Amygdala (tissue), 56 donors: ENCODE measurements at places on chromosomes 3 and 15.

DNA sequence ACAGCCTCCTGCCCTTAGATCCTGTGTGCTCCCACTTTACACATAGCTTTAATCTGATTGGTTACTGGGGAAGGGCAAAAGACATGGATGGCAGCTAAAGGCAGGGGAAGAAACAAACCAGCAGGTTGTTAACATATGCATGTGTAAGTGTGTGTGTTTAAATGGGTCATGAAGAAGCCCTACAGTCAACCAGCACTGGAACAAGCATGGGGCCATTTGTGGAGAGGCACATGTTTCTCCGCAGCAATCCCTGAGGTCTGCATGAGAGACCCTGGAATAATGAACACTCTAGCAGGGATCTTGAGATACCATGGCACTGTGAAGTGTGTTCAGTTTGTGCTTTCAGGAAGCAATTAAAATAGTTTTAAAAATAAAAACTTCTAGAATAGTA is 6.0 kb downstream of the KLF13 start:
- DNase-seq: no peak

DNA sequence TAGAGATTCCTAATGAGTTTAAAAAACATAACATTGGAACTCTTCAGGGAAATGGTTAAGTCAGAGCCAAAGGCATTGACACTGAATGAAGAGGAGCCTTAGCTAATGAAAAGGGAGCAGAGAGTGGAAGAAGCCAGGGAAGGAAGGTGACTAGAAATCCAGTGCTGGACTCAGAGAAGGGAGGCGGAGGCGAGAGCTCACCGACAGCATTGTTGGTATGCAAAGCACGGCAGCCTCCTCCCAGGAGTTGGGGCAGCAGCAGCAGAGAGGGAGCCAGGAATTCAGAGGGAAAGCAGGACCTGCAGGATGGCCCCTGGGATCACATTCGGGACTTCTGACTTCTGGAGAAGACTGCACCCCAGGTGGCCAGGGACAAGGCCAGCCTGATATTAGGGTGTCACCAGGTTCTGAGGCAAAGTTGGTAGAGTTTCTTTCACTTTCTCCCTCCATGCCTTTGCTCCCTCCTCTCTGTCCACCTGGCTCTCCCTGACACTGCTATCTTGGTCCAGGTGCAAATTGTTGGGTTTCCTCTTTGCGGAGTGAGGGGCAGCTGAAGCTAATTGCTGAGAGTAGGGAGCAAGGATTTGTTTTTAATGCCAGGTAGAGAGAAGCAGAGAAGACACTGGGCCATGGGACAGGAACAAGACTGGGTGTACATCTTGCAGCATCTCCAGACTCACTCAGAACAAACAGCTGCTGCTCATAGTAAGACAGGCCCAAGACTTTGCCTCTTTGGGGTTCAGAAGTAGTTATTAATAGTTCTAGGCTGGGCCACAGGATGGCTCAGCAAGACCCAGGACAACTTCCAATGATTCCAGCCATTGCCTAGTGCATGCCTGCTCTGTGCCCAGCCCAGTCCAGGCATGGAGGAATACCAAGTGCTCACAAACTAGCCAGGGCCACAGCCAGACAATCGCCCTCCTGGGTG is 157.9 kb downstream of the TLE3 start:
- DNase-seq: peak; percentile 49

GRCh38 chr3:151609491-151609890 is 124.2 kb upstream of the AADACL2 start:
- DNase-seq: no peak

DNA sequence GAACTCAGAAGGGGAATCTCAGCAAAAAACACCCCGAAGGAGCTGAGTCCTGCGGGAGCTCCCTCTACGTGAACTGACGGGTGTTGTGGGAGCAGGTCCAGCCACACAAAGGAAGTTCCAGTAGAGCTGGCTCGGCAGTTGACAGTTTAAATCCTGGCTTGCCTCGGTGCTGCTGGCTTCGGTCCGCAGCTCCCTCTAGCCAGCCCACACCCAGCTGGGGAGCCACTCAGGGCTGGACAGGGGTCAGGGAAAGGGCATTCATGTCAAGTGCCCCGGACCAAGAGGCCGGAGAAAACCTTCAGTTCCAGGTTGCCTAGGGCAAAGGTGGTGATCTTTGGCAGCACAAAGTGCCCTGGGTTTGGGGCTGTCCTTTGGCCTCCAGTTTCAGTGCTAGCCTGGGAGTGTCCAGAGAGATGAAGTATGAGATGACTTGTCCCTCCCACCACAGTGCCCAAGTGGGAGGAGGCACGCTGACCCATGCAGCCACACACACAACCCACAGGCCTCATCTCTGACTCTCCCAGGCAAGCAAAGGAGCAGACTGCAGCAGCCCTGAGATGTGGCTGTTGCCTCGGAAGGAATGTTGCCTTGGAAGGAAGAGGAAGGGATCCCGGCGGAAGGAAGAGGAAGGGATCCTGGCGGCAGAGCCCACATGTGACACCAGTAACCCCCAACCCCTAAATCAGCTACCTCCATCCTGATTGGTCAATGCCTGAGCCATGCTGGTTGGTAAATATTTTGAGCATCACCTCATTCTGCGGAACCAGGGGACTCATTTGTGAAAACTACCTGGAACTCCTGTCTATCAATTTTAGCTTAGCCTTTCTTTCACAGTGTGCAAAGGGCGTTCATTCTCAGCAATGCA is 13.9 kb upstream of the ANPEP start:
- no peak for DNase-seq

GRCh38 chr3:61415201-61415600 is 146.2 kb upstream of the PTPRG start:
- DNase-seq: no peak

- DNase-seq: no peak
These were observed 609.1 kb upstream of the BCHE start for GRCh38 chr3:166446291-166446690.

GRCh38 chr15:47541562-47541961 is 175.7 kb upstream of the SEMA6D start:
- no peak for DNase-seq

DNA sequence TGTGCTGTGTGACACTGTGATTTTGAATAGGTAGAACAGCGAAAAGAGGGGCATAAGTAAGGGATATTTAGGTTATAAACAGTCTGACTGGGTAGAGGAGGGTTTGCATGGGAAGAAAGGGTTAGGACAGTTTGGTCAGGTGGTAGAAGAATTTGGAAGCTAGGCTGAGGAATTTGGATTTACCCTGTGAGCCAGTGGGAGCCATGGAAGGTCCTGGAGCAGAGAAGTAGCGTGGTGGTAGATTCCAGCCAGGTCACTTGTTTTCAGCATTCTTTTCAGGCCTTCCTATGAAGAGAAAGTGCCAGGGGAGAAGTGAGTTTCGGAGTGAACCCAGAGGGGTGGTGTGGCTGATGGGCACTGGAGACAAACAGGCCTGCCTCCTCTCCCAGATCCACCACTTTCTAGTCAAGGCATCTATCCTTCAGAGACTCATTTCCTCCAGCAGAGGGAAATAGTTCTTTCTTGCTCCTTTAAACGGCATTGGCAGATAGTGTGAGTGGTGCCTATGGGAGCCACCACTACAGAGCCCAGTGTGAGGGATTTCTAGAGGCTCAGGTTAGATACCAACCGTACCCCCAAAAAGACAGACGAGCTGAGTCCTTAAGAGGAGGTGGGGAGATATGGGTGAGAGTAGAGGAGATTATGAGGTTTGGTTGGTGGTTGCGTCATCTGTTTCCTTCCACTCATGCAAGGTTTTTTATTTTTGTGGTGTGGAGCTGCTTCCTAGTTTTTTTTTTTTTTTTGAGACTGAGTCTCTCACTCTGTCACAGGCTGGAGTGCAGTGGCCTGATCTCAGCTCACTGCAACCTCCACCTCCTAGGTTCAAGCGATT is 21.2 kb downstream of the PXK start:
- no peak for DNase-seq

- no peak for DNase-seq
These were observed 262.7 kb upstream of the CTDSPL start for GRCh38 chr3:37598808-37599581.

- DNase-seq: peak; percentile 96
These were observed at the start of gene TIMMDC1 for GRCh38 chr3:119498186-119499011. TSS of gene TIMMDC1 (plus strand) at chr3:119498547. CDS start at chr3:119498734, 187 bp downstream.

DNA sequence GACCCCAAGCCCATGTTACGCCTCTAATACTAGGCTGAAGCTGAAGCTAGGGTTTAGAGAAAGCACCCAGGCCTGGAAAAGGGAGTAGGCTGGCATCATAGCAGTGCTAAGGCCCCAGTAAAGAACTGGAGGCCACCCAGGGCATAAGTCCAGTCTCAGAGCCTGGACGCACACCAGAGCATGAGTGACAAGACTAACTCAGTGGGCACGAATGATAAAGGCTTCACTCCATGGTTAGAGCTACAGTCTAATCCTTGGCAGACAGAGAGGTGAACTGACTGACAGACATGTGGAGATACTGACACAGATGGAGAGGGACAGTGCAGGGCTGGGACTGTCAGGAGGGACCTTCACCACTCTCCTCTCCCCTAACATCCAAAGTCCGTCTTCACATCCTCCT is 139.8 kb downstream of the KCNMB2 start:
- no peak for DNase-seq

- DNase-seq: no peak
These were observed 108.3 kb downstream of the SV2B start for GRCh38 chr15:91208371-91208770.

- DNase-seq: no peak
These were observed 97.7 kb downstream of the GAP43 start for GRCh38 chr3:115720983-115721382.

DNA sequence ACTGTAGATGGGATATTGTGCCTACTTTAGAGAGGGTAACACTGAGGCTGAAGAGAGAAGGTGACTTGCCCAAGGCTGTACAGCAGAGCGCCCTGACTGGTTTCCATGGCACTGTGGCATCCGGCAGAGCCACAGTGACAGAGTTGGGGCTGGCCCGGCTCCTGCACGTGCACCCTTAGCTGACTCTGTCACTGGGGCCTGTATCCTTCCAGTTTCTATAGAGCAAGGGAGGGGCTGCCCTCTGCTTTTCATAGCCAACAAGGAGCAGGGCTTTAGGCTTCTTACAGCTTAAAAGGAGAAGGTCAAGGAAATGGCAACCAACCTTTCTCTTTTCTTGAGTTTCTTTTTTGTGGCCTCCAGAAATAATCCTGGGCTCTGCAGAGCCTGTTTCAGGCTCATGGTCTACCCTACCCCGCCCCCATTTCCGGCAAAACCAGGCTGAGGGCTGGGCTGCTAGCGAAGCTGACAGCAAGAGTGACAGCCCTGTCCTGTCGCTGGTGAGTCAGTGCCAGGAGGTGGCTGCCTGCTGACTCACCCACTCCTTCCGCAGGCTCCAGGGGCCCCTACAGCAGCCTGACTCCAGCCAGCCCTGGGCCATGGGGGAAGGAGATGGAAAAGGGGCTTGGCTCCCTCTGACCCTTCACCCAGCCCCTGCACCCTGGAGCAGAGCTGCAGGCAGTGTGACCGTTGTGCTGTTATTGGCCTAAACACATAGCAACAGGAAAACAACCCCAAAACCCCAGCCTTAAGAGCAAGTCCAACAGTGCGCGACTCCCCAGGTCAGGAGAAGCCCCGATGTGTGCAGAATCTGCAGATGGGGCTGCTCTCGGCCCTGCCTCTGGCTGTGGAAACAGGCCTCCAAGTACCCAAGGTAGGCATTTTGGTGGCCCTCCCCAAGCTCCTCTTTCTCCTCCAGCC is 29.8 kb downstream of the SLC6A6 start:
- peak; percentile 82 for DNase-seq

DNA sequence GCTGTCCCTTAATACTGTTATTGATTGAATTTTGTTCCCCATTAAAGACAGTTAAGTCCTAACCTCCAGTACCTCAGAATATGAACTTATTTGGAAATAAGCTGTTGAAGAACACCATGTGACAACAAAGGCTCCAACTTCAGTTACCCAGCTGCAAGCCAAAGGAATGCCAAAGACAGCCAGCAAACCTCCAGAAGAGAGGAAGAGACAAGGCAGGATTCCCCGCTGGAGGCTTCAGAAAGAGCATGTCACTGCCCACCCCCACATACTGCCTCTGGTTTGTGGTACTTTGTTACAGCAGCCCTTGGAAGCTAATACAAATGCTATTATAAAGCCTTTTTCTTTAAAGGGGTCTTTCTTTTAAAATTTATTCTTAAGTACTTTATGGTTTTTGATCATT is 18.4 kb upstream of the NEK10 start:
- no peak for DNase-seq

GRCh38 chr3:159751146-159751545 is 237.5 kb upstream of the IL12A start:
- DNase-seq: no peak

- DNase-seq: no peak
These were observed 70.4 kb downstream of the KLF13 start for GRCh38 chr15:31396881-31397560.

DNA sequence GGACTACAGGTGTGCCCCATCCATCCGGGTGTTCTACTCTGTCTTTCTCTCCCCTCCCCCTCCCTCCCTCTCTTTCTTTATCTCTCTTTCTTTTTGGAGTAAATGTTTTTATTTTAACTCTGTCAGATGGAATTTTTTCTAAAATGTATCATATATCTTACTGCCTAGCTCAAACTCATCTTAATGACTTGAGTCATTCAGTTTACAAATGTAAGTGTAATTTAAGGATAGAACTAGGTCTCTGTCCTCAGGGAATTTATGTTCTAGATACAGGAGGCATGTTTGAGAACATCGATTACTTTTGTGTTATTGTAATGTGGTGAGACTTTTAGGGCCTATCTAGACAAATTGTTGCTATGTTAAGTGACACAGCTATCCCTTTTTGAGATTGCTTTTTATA is 3.5 kb downstream of the TBC1D23 start:
- no peak for DNase-seq

- no peak for DNase-seq
These were observed 12.4 kb downstream of the RTP2 start for GRCh38 chr3:187689984-187690383.

DNA sequence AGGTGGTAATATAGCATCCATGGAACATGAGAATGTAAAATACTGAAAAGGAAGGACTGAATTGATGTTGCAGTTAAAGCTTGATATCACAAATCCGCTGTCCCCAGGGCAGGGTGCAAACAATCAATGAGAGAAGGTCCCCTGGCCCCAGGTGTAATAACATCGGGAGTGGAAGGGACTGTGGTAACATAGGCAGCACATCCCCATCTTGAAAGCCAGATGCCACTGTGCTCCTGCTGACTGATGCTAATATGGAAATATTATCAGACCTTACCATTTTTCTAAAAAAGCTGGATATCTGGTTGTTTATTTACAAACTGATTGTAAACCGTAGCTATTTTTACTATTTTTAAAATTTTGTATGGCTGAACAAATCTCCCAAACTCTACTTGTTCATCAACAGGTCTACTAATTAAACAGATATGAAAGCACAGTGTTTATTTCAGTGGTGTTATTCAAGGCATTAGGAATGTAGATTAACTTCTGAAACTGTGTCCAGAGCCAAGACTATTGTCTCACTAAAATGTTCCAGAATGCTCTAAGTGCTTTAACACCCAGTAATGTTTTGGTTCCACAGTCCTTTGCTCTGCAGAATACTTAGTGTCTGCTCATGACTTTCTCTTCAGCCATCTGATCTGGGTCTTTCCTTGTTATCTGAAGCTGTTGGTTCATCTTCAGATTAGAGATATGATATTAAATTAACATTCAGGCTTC is 386.0 kb upstream of the RARB start:
- no peak for DNase-seq

- no peak for DNase-seq
These were observed 9.0 kb downstream of the SPATA12 start for GRCh38 chr3:57069503-57069902.

GRCh38 chr15:70334286-70334685 is 236.6 kb upstream of the TLE3 start:
- DNase-seq: no peak
